ENCODE measurements at places on chromosomes 11 and 22.

DNA sequence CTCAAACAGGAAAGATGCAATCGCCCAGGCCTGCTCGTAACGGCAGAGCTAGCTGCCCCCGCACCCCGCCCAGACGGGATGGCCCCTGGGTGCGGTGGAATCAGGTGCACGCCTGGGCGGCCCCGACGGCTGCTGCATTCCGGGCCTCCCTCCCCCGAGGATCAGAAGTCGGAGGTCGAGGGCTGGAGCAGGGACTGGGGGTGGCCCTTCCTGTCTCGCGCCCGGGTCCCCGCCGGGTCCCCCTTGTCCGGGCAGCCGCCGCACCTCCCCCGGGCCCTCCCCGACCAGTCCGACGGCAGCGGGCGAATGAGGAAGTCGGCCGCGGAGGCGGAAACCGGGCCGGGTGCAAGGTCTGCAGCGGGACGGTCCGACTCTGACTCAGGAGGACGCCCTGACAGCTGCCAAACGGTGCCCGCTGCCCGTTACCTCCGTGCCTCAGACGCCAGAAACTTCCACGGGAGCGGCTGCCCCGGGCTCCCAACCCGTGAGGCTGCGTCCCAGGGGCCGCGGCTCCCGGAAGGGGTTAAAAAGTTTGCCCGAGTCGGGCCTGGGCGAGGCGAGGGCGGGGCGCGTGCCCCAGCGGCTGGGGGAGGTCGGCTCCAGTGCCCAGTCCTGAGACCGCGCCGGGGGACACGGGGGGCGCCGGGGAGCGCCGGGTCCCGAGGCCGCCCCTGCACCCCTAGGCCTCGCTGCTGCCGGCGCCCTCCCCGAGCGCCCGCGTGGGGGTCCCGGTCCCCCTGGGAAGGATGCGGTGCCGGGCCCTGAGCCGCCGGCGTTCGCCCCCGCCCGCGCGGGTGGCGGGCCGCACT lies 663 bp downstream of the MYH9 start:
- no peak for DNase-seq
- H3K27ac ChIP-seq, result peak overlapping the region; percentile 99
- H3K4me3 ChIP-seq, result peak overlapping the region; percentile 98
- peaks cover 48% of the 10 kb centered on the region for H3K4me1 ChIP-seq
- H3K27me3 ChIP-seq, result no peaks in the 10 kb centered on the region

DNA sequence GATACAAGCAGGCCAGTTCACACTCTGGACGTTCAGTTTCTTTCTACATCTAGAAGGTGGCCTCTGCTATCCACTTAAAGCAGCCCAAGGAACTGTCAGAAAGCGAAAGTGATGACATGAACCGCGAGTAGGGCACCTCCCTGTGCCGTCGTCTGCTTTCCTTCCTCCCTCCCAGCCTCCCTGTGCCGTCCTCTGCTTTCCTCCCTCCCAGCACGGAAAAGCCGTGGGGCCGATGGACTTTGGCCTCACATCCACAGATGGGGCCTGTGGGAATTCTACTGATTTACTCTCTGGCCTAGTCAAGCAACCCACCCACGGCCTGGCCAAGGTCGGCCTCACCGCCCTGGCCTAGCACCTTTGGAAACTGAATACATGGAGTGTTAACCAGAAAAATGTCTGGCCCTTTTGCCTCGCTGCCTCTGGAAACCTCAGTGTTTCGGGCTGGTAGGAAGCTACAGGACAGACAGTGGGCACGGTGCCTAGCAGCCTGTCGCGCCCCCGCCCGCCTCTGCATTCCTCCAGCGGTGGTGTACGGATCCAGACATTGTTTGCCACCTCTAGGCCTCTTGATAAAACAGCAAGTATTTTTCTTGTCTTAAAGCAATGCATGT lies 14.2 kb downstream of the PEX26 start:
- peak overlapping the region; percentile 89 for H3K27ac ChIP-seq
- DNase-seq, result no peak
- no peaks in the 10 kb centered on the region for H3K36me3 ChIP-seq
- peak overlapping the region; percentile 38 for H3K4me3 ChIP-seq

GRCh38 chr11:76788661-76789442 lies 5.7 kb downstream of the TSKU start:
- H3K4me1 ChIP-seq, result peaks cover 100% of the 10 kb centered on the region
- H3K27me3 ChIP-seq, result no peaks in the 10 kb centered on the region
- no peaks in the 10 kb centered on the region for H3K36me3 ChIP-seq
- peak overlapping the region; percentile 94 for H3K4me3 ChIP-seq
- no peak for DNase-seq

DNA sequence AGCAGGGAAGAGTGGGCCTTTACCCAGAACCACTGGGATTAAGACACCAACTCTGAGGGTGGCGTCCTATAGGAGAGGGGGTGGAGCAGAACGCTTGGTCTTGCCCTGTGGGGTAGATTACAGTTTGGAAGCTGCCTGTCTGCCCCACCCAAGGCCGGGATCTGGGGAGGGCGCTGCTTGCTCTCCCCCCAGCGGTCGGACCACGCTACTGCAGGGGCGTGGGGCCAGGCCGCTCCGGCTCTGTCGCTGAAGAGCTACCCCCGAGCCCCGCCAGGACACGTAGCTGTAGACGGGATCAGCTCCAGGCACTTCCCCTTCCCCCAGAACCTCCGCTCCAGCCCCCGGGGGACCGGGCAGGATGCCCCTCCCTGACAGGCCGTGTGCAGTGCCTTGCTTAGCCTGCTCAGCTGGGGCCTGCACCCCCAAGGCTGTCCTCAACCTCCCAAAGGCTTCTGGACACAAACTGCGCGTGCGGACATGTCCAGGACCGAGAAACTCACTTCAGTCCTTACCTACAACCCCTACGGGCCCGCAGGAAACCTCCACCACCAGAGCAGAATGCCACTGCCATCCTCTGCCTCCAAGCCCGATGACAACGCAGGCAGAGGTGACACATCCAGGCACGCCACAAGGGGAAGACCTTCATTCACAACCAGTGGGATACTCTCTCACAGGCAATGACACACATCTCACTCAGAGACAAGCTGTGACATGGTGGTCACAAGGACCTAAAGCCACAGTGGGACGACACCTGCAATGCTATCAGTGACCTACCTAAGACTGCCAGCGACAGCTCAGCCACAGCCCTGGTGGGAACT lies 3.6 kb downstream of the AHNAK start:
- peak overlapping the region; percentile 100 for H3K27ac ChIP-seq
- H3K4me1 ChIP-seq, result peaks cover 75% of the 10 kb centered on the region
- H3K36me3 ChIP-seq, result no peaks in the 10 kb centered on the region
- H3K27me3 ChIP-seq, result no peaks in the 10 kb centered on the region

DNA sequence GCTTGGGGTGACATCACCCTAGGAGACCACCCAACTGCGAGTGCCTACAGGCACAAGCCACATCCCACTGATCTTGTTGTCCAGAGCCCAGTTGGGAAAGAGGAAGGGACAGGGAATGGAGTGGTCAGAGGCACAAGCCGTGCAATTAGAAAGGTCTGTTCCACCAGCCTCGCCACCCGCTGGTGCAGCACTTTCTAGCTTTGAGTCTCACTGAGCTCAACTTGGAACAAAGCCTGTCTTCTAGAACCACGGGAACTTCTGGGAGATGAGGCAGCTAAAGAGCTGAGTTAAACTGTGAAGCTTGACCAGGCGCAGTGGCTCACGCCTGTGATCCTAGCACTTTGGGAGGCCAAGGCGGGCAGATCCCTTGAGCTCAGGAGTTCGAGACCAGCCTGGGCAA lies 29.3 kb downstream of the TPBGL start:
- H3K4me3 ChIP-seq, result no peak overlapping the region
- no peaks in the 10 kb centered on the region for H3K27me3 ChIP-seq
- DNase-seq, result no peak
- H3K4me1 ChIP-seq, result no peaks in the 10 kb centered on the region
- H3K36me3 ChIP-seq, result peaks cover 35% of the 10 kb centered on the region

DNA sequence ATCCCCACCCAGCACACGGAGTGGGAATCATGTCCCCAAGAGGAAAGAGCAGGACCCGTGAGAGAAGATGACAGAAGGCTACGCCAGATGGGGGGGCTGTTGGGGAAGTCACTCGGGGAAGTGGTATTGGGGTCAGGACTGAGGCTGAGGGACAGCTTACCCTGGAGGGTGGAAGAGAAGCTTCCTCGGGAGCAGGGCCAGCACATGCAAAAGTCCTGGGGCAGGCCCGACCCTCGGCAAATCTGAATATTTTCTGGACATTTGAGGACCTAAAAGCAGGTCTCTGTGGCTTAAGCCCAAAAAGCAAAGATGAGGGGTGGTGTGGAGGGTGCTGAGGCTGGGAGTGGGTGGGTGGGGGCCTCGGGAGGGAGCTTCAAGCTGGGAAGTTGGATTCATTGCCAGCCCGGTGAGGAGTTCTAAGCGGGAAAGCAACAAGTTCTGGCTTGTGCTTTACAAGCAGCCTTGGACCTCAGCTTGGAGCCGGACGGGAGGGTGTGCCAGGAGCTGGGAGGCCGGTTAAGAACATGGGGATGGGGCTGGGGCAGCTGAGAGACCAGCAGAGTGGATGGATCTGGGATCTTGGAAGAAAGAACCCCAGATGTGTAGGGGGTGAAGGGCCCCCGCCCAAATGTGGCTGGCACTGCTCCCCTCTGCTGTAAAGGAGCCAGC lies 34.9 kb downstream of the GRAMD4 start:
- H3K27me3 ChIP-seq, result no peaks in the 10 kb centered on the region
- no peak overlapping the region for H3K4me3 ChIP-seq
- H3K27ac ChIP-seq, result no peak overlapping the region

DNA sequence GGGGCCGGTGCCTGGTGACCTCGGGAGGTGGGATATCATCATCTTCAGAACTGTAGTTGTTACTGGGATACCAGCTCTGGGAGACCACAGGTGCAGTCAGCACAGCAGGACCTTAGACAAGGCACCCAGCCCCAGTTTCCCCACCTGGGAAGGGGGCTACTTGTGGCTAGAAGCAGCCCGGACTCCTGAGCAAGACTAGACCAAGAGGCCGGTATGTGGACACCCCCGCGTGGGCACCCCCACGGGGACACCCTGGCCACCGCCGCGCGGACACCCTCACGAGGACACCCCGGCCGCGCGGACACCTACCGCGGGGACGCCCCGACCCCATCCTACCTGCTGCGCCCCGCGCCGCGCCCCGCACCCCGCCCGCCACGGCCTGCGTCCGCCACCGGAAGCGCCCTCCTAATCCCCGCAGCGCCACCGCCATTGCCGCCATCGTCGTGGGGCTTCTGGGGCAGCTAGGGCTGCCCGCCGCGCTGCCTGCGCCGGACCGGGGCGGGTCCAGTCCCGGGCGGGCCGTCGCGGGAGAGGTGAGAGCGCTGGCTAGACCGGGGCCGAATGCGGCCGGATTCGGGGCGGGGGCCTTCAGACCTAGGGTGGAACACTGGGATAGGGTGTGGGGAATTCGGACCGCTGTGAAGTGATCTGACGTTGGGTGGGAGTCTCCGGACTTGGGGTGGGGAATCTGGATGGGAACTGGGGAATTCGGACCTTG lies at the start of the genes COMT and TXNRD2:
TSS of gene COMT (plus strand) at position 408 of the 718 bp plus-strand sequence. CDS start 20,755 bp downstream, outside the sequence.
TSS of gene TXNRD2 (minus strand) at position 454 of the 718 bp plus-strand sequence. CDS start at position 439, 15 bp downstream.
- no peaks in the 10 kb centered on the region for H3K36me3 ChIP-seq
- no peaks in the 10 kb centered on the region for H3K27me3 ChIP-seq
- peaks cover 56% of the 10 kb centered on the region for H3K4me1 ChIP-seq

- no peak overlapping the region for H3K4me3 ChIP-seq
- DNase-seq, result no peak
- no peaks in the 10 kb centered on the region for H3K4me1 ChIP-seq
- no peak overlapping the region for H3K27ac ChIP-seq
- no peaks in the 10 kb centered on the region for H3K27me3 ChIP-seq
These were observed 97.5 kb upstream of the RAG2 start for GRCh38 chr11:36695571-36695970.

DNA sequence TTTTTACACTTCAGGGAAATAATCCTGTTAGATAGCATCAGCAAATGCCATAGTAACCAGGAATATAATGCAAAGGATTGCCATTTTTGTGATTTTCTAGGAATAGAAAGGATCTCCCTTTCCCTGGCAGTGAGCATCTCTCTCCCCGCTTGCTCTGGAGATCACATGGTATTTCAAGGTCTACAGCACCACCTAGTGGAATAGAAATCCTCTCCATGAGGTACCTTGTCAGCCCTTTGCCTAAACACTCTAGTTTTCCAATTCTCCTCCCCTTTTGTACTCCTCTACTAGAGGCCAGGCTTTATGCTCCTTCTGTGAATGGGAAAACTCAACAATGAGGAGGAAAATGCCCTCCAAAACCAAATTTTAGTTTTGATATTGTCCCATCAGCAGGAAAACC lies 78.4 kb downstream of the XRRA1 start:
- no peaks in the 10 kb centered on the region for H3K36me3 ChIP-seq
- no peak overlapping the region for H3K27ac ChIP-seq
- no peaks in the 10 kb centered on the region for H3K4me1 ChIP-seq
- no peak overlapping the region for H3K4me3 ChIP-seq
- no peak for DNase-seq

DNA sequence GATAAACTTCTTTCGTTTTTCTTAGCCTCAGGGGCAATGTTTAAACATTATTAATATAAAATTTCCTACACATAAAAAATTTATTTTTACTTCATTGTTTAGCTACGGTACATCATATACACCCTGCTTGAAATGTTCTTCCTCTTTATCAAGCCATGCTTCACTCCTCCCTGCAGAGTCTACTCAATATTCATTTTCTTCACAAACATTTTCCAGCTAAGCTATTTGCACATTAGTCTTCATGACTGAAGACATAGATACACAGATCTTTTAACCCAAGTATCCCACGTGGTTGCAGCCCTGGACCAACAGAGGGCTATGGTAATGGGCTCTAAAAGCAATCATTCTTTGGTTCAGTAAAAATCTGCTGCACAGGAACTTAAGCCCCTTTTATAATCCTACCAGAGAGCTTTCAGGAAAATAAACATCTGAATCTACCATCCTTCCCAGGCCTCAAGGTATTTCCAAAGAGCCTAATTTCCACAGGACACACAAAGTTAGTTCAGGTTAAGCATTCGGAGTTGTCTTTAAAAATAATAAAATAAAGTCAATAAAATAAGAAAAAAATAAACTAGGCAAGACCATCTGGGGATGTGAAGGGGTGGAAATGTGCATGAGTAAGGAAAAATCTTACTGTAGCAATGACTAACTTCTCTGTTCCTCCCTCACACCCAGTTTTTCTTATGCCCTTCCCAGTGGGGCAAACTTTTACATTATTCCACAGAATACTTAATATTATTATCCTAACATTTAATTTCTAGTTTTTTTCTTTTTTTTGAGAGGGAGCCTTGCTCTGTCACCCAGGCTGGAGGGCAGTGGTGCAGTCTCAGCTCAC lies 21.6 kb upstream of the OR6X1 start:
- no peak overlapping the region for H3K27ac ChIP-seq
- H3K36me3 ChIP-seq, result no peaks in the 10 kb centered on the region
- H3K4me1 ChIP-seq, result no peaks in the 10 kb centered on the region
- DNase-seq, result no peak

- H3K36me3 ChIP-seq, result no peaks in the 10 kb centered on the region
- H3K4me1 ChIP-seq, result peaks cover 7% of the 10 kb centered on the region
- peak overlapping the region; percentile 5 for H3K27ac ChIP-seq
- DNase-seq, result no peak
These were observed 95.0 kb downstream of the AASDHPPT start for GRCh38 chr11:106172386-106172991.
